Activated T-helper 2 cell treated with anti-CD3 and anti-CD28 coated beads, Interferon-gamma antibody, Interleukin-2, Interleukin-4, amounts not matched to agents 10 μg/mL and 5 μg/mL and 100 μg/mL, durations not matched to agents 14 hours and 24 hours and 36 hours (primary cell): ENCODE measurements at places on chromosomes 12 and 14.

GRCh38 chr12:106740818-106741217 is 33.7 kb upstream of the RIC8B start:
- DNase-seq: no peak

DNA sequence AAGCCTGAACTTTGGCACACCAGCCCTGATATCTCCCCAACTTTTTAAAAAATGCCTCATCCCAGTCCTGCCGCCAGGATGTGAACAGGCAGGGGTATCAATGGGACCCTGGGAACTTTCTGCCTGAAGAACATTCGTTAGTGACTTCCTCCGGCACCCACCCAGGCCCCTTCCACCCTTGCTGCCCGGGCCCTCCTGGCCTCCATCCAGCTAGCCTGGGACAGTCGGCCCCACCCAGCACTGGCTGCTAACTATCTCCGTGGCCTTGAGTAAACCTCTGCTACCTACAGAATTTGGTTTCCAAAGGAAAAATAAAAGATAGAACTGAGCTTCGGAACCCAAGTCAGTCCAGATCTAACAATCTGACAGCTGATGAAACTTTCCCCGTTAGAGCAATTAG is 14.3 kb downstream of the SCARB1 start:
- no peak for DNase-seq

DNA sequence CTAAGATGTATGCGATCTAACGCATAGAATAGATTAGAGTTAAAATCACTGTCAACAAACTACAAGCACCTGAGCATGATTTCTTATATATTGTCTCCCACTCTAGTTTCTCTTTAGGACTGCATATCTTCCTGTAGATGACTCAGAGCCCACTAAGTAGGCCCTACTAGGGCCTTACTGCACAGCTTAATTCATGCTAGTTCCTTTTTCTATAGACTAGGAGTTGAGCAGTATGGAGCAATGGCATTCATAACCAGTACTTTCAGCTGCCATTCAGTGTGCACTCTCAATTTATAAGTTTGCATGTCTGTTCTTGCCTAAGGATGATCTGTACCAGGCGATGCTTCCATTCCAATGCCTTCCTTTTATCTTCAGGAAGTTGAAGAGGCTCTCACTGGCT is 103.5 kb downstream of the METTL25 start:
- no peak for DNase-seq

- DNase-seq: no peak
Measured at GRCh38 chr14:102901633-102902032, 20.8 kb upstream of the AMN start.

DNA sequence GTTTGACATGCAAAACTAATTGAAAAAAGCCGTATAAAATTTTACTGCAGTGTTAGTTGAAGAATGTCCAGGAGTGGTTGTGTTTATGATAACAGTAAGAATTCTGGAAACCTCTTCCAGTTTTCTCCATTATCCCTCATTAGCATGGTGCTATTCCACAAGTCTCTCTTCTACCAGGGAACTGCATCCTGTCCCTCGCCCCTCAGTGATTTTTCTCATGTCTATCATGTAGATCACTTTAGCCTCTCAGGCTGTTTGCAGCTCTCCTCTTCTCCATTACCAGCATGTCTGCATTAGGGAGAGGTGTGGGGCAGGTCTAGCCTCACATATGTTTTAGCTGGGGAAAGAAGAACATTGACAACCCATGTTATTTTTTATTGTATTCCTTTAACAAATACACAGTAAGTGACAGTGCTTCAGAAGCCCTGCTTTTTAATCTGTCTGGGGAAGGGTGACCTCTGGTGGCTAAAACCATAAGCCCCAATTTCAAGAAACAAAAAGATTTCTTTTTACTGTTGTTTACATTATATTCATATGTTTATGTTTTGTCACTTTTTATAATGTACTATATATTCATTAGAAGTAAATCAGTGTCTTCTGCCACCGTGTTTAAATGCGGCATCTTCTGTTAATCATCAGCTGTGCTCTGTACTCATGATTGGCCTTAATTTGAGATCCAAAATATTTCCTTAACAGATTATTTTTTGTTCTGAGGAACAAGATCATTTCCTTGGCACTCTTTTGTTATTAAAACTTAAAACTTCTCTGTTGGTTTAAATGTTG is 70.7 kb downstream of the RASSF8 start:
- no peak for DNase-seq

- DNase-seq: no peak
Measured at GRCh38 chr14:84671776-84672175, 858.2 kb upstream of the FLRT2 start.
